Stimulated activated CD8-positive, alpha-beta memory T cell treated with anti-CD3 and anti-CD28 coated beads, Interleukin-15, amount 100 ng/mL, for 1 hour (primary cell): ENCODE measurements at places on chromosomes 2 and 18.

DNA sequence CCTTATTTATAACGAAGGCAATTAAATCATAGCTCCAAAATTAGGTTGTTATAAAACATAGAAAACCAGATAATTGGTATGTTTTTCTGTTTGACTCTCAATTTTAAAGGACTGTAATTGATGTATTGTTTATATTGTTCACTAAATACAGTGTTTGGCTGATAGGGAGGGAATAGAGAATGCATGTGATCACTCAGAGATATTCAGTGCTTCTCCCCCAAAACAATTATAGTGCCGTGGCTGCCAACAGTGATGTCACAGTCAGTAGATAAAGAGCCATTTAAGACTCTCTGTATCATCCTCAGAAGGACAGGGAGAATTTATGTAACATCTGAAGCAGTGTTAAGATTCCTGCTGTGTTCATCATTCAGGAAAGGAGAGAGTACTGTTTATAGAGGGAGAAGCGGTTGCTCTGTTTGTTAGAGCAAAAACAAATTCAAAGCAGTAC, 69.6 kb downstream of the PHLPP1 start:
- no peak for DNase-seq

DNA sequence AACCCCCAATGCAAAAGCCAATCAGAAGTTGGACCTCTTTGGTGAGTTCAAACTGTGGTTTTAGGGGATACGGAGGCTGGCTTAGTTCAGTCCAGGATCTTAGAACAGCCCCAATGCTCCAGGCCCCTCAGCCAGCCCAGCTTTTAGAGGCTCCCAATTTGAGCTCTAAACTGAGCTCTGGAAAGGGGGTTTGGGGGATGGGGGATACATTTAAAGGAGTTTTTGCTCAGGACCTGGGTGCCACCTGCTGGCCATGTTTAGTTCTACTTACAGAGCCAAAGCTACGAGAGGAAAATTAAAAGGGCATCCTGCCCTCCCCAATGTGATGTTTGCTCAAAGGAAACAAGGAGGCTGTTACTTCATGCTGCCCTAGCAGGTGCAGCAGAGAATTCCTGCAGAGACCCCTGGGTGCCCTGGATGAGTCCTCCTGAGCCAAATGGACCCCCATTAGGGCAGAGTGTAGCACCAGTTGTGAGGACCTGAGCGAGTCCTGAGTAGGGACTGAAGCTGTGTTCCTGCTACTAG, 15.9 kb upstream of the TMEM214 start:
- peak; percentile 29 for DNase-seq

DNA sequence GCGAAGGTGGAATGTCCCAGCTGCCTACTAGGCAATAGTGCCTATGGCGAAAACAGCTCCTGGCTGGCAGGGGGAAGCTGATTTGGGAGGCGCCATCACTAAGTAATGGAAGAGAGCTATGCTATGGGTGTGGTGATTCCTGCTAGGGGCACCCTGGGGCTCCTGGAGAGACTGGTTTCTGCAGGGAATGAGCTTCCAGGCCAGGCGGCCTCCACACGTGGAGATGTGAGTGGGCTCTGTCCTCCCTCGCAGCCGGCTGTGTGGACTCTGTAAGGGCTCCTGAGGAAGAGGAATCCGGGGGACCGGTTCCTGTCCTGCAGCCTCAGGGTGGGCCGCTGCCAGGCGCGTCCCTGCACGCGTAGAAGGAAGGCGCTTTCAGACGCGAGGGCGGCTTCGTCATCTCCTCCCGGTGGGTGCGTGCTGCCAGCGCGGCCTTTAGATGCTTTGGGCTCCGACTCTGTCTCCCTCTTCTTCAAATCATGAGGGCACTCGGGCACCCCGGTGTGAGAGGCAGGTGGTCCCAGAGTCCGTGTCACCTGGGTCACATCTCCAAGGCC, 55.5 kb upstream of the ANKRD62 start:
- no peak for DNase-seq

GRCh38 chr2:46381263-46381849, 84.1 kb downstream of the EPAS1 start:
- DNase-seq: no peak

DNA sequence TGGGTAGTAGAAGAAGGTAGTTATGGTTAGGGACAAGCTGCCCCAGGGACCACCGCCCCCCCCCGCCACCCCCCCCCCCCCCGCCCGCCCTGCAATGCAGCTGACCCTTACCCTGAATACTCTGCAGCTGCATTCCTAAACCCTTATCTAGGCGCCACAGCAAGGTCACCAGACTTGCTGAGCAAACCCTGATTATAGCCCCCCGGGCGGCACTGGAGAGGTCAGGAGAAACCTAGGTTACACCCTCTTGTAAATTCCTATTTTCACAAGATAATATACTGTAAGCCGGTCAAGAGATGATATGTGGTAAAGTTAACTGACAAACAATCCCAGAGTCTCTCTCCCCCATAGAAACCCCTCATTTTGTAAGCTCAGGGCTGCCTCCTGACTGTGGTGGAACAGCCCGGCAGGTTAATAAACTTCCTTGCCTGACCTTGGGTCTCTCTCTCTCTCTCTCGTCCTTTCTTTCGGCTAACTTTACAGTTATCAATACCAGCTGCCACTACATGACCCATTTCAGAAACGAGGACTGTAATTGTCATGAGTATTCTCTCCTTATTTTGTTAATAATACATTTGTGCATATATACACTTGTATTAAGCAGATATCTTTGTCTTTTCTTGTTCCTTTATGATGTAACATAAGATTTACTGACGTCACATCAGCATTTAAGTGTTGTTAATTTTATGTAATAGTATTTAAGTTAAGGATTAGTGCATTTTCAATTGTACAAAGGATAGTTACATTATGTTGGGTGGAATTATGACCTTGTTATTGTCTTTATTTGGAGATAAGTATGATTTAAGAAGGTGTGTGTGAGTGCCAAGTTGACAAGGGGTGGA, 22.8 kb upstream of the SMAD4 start:
- no peak for DNase-seq

DNA sequence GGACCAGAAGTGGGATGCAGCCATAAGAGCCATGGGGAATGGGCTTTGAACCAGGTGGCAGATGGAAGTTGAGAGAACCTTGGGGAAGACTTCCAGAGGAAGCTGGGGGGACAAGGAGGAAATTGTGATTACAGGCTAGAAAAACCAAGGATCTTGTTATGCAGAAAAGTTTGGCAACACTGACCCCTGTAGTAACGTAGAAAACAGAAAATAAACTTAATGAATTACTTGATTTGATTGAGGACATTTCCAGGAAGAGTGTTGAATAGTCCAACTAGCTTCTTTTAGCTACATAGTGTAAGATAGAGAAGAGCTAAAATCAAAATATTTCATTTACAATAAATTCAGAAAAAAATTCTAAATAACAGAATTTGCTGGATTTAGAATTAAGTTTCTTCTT, 91.9 kb upstream of the GPC1 start:
- no peak for DNase-seq

DNA sequence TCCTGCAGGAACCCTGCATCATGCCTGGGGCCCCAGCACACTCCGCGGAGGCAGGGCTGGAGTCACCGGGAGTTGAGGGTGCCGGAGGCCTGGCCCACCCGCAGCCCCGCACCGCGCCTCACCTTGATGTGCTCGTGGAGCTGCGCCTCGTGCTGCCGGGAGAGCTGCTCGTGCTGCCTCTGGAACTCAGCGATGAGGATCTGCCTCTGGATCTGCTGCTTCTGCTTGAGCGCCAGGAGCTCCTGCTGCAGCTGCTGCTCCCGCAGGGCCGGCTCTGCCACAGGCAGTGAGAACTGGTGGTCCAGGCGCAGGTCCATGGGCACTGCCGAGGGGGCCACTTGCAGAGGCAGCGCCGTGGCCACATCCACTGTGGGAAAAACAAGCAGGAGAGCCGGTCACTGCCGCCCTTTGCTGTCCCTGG, 211.1 kb downstream of the HDAC4 start:
- DNase-seq: no peak

DNA sequence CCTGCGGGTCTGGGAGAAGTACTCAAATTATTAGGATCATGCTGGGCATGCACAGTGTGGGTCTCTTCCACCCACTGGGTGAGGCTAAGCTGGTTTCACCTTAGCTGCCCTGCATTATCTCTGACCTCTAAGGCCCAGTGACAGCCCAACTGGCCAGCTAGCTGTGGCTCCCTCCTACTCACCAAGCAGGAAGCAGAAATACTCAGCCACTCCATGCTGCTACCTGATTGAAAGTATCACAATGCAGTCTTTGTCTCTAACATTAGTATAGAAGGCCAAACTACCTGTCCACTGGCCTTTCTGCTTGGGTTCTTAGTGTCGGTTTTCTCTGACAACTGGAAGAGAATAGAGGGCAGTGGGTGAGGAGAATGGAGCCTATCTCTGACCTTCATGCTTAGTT, 47.3 kb upstream of the RAB27B start:
- no peak for DNase-seq

DNA sequence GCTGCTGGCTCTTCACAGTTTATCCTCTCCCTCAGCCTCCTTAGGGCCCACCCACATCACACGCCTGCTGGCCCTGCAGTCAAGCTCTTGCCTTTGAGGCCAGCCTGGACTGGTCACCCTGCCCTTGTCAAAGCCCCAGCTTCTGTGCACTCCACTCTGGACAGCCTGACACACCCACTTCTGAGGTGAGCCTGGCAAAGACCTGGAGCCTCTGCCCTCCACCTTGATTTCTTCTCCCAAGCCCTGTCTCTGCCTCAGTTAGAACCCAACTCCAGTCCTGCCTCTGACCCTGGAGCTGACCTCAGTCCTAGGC, 37.0 kb upstream of the TAF1B start:
- no peak for DNase-seq

GRCh38 chr2:9693646-9694045, 62.8 kb upstream of the YWHAQ start:
- no peak for DNase-seq

DNA sequence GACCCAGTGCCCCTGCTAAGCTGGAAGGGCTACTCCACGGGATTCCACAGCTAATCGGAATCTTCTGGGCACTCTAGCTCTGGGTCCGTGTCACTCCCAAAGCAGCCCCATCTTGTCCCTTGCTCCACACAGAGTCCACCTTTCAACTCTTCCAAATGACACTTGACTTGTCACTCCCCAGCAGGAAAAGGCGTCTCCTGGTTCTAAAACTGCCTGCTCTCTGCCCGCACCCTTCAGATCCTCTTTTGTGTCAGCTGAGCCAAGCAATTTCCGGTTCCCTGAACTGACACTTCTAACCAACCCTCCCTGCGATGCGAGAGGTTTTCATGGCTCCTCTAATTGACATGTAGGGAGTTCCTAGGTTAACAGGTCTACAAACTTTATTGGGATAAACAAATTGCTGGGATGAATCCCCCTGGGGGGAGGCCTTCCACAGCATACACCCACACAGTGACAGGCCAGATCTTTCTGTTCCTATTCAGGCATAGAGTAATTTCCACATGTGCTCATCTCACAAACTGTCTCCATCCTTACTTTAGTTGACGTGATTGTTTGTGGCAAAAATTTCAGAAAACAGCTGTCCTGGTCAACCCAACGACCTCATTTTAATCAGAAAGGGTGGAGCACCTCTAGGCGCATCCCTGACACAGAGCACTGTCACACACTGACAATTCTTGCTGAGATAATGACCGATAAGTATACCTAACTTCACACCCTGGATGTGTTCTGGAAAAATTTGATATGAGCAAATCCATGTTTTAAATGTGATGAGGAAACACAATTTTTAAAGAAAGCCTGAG, 104.9 kb downstream of the RBMS1 start:
- DNase-seq: no peak
